CD4-positive, alpha-beta memory T cell (primary cell): ENCODE measurements at places on chromosomes 13 and 19.
A peak's percentile ranks its signal among the peaks of the same experiment; 100 is the strongest.

- DNase-seq: no peak
Measured at GRCh38 chr19:28640506-28640905, 572.4 kb downstream of the UQCRFS1 start.

- no peak for DNase-seq
Measured at GRCh38 chr13:66547685-66548084, 682.5 kb downstream of the PCDH9 start.

DNA sequence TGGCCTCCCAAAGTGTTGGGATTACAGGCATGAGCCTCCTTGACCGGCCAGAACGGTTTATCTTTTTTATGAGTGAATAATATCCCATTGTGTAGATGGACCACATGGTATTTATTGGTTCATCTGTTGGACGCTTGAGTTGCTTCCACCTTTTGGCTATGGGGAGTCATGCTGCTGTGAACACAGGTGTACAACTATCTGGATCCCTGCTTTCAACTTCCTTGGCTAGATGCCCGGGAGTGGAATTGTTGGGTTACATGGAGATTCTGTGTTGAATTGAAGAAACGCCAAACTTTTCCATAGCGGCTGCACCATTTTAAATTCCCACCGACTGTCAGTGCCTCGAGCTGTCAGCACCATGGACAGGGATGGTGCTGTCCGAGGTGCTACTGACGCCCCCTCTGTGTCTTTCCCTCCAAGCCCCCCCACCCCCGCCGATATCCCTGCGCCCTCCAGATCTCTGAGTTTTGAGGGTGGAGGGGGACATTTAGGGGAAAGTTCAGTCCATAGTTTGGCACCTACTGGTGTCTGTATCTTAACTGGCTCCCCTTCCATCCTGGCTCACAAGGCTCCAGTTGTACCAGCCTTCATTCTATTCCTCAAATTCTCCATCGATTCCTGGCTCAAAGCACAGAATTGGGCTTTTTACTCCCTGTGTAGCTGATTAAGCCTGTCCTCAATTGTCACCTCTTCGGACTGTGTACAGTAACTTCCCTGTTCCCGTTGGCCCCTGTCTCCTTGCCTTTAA, 27.3 kb downstream of the PNPLA6 start:
- no peak for DNase-seq

GRCh38 chr19:17105556-17105955, 30.0 kb downstream of the MYO9B start:
- no peak for DNase-seq

- DNase-seq: no peak
Measured at GRCh38 chr13:76019421-76020044, 383.4 kb downstream of the LMO7 start.

GRCh38 chr19:38701455-38702063, 42.7 kb downstream of the CAPN12 start:
- DNase-seq: no peak

- peak; percentile 79 for DNase-seq
Measured at GRCh38 chr19:57406516-57407123, 4.3 kb upstream of the ZNF17 start.
